Activated CD4-positive, alpha-beta T cell treated with anti-CD3 and anti-CD28 coated beads for 24 hours (primary cell): ENCODE measurements at places on chromosomes 5 and 9.

DNA sequence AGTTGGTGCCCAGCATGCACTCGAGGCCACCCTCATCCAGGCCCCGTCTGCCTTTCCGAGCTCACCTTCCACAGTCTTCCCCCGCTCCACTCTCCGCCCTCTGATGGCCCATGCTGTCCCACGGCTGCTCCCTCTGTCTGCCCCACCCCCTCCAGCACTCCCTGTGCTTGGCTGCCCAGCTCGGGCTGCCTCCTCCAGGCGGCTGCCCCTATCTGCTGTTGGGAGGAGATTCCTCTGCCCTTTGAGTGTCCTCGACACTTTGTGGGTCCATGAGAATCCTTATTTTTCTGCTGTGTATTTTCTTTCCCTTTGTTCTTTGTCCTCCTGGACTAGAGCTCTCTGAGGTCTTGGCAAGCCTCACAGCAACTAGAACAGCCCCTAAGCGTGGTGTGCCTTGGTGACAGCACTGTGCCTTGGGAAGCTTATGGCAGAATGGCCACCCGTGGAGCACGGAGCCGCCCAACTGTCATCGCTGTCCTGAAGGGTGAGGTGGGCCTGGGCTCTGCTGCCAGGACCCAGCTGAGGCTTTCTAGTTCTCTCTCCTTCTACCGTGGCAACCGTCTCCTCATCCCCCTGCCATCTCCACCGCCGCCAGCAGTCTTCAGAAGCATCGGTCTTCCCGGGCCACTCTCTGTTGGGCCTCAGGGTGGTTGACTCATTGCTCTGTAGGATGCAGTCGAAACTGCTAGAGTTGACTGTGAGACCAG lies 5.2 kb downstream of the NTMT1 start:
- no peak for DNase-seq

DNA sequence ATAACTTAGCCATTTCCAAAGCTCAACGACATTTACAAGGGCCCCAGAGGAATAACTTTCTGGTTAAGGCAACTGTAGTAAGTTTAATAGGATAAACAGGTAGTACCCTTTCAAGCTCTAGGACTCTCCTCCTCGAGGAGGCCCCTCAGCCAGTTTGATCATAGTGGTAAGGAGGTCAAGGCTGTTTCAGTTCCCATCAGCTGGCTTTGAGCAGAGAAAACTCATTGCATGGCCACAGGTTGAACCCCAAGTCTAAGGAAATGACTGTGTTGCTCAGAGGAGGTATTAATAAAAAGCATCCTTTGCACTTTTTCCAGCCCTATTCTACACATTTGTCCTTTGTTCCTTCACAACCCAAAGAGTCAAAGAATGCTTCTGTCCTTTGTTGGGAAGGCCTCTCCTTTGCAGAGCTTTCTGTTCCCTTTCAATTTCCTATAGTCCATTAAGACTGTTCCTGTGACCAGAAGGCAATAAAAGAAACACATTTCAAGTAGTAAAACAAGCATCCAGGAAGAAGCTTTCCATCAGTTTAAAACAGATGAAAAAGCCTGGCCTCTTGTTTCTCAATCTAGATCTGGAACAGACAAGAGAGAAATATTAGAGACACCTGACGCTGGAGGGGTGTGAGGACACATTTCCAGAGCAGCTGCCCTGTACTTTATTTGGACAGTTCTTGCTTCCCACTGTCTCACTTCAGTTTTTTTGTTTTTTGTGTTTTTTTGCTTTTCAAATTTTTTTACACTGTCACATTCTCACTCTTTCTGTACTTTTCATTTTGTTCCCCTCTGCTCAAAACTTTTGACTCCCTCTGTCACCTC lies 54.1 kb downstream of the PRRC1 start:
- DNase-seq, result no peak

DNA sequence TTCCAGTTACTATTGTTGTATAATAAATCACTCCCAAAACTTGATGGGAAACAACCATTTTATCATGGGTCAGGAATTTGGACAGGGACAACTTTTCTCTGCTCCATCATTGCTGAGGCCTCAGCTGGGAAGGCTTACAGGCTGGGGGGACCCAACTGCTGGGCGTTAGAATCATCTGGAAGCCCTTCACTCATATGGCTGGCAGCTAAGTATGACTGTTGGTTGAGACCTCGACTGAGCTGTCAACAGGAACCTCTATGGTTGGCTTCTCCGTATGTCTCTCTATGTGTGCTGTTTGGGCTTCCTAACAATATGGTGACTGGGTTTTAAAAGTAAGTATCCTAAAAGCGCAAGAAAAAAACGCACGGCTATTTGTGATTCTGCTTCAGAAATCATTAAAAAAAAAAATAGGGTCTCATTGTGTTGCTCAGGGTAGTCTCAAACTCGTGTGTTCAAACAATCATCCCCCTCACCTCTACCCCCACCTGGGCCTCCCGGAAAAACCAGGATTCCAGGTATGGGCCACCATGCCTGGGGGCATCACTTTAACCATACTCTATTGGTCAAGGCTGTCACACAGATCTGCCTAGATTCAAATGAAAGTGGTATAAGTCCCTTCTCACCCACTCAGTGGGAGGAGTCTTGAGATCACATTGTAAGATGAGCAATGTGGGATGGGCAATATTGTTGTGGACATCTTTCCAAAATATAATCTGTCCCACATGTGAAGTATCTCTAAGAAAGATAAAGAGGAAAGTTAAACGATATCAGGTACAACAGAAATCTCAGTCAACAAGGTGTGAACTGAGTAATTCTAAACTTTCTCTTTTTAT lies 15.2 kb downstream of the FNBP1 start:
- DNase-seq, result no peak

- DNase-seq, result no peak
Observed at GRCh38 chr9:121700165-121700831, 48.9 kb downstream of the DAB2IP start.

GRCh38 chr9:120708526-120709224 lies 5.6 kb downstream of the MEGF9 start:
- DNase-seq, result no peak

DNA sequence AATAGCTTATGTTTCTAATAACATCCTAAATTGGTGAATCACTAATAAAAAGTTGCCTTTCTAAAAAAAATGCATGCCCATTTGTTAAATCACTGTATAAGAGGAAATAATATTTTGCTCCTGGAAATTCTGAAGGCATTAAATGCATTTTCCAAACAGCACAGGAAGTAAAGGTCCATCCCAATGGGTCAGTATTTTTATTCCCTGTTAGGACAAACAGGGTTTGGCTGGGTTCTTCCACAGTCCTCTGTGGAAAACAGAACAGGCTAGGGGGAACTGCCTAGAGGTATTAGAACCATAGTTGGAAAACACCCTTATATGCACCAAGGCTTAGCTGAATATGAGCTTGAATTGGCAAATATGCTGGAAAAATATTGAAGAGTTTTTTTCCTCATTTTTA lies 85.2 kb downstream of the OXCT1 start:
- DNase-seq, result no peak

DNA sequence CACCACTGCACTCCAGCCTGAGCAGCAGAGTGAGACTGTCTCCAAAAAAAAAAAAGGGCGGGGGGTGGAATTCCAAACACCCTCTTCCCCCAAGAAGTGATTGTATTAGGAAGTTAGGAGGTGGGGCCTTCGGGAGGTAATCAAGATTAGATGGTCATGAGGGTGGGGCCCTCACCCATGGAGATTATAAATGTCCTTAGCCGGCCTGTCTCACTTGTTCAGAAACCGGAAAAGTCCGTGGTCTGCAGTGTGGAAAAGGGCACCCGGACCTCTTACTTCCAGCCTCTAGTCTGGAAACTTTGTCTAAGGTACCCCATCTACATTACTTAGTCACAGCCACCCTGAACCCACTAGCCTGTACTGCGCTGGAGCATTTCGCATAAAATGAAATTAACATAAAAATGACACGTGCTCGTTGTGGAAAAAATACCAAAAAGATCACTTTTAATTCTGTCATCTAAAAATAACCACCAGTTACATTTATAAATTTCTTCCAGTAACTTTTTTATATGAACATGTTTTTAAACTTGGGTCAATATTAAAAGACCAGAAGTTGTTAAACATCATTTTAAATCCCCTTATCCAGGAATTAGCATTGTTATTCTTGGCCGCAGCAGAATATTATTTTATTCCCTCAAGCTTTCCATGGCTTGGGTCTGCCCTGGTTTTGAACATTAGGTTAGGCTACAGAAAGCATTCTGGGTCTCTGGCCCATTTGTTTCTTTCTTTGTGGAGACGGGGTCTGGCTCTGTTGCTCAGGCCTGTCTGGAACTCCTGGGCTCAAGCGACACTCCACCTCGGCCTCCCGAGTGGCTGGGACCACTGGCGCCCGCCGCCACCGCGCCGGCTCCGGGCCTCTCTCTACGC lies 1.2 kb upstream of the CKS2 start:
- DNase-seq, result no peak

GRCh38 chr9:36135741-36136271 lies 727 bp upstream of the GLIPR2 start:
- no peak for DNase-seq
